ENCODE measurements at places on chromosomes 16 and 17. TPM values are rescaled to one million over a fixed set of nuclear protein-coding genes. Genes with fewer than 3 reads are reported as not detected.

Gene ARHGAP44
- total RNA-seq, result 4.6 TPM

Gene TBC1D3G
- total RNA-seq, result not detected

Gene PRSS8
- not detected for total RNA-seq

Gene SPATA22
- 0.60 TPM for total RNA-seq

Gene KLHL10
- not detected for total RNA-seq

Gene SMIM36
- not detected for total RNA-seq

Gene GNG13
- not detected for total RNA-seq

Gene SDR42E1
- total RNA-seq, result under 0.01 TPM

Gene RASD1
- 245 TPM for total RNA-seq

DNA sequence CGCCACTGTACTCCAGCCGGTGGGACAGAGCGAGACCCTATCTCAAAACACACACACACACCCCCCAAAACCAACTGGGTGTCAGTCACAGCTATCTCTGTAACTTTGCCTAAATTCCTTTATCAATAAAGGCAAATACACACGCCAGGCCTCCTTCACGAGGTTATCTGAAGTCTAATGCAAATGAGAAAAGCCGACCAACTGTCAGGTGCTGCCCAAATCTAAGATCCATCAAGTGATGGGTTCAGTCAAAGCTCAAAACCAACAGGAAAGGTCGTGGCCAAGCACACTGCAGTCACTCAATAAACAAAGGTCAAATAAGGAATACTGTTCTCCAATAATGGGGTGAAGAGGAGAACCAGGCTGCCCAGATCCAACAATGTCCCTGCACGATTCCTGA lies 1.1 kb downstream of the ANKFY1 start:
- H3K27me3 ChIP-seq, result no peaks in the 10 kb centered on the region
- no peaks in the 10 kb centered on the region for H3K36me3 ChIP-seq
- peak overlapping the region; percentile 91 for H3K27ac ChIP-seq
- no peak for DNase-seq
- peaks cover 32% of the 10 kb centered on the region for H3K4me1 ChIP-seq

- no peaks in the 10 kb centered on the region for H3K4me1 ChIP-seq
- DNase-seq, result no peak
- peaks cover 82% of the 10 kb centered on the region for H3K27me3 ChIP-seq
- no peak overlapping the region for H3K27ac ChIP-seq
Measured at GRCh38 chr16:89048871-89049422, 44.7 kb upstream of the ACSF3 start.

GRCh38 chr17:47253541-47254402 lies at the start of gene ITGB3:
TSS of gene ITGB3 (plus strand) at chr17:47253827. CDS start at chr17:47253862, 35 bp downstream.
- peak within 1 kb of the TSS; percentile 89 for H3K27ac ChIP-seq
- no peaks in the 10 kb centered on the region for H3K27me3 ChIP-seq
- H3K4me3 ChIP-seq, result peak within 1 kb of the TSS; percentile 82
- H3K36me3 ChIP-seq, result no peaks in the 10 kb centered on the region

- H3K4me3 ChIP-seq, result peak overlapping the region; percentile 86
- H3K4me1 ChIP-seq, result peaks cover 53% of the 10 kb centered on the region
Measured at GRCh38 chr16:17469011-17469740, 1.6 kb downstream of the XYLT1 start.

GRCh38 chr17:18928628-18929125 lies 23.3 kb upstream of the SLC5A10 start:
- no peaks in the 10 kb centered on the region for H3K27me3 ChIP-seq
- H3K27ac ChIP-seq, result no peak overlapping the region
- no peak overlapping the region for H3K4me3 ChIP-seq
- H3K4me1 ChIP-seq, result peaks cover 11% of the 10 kb centered on the region

- H3K4me1 ChIP-seq, result peaks cover 21% of the 10 kb centered on the region
- DNase-seq, result no peak
- H3K27me3 ChIP-seq, result no peaks in the 10 kb centered on the region
- H3K27ac ChIP-seq, result no peak overlapping the region
- no peaks in the 10 kb centered on the region for H3K36me3 ChIP-seq
Measured at GRCh38 chr17:78257810-78258322, 26.4 kb downstream of the TMEM235 start.

DNA sequence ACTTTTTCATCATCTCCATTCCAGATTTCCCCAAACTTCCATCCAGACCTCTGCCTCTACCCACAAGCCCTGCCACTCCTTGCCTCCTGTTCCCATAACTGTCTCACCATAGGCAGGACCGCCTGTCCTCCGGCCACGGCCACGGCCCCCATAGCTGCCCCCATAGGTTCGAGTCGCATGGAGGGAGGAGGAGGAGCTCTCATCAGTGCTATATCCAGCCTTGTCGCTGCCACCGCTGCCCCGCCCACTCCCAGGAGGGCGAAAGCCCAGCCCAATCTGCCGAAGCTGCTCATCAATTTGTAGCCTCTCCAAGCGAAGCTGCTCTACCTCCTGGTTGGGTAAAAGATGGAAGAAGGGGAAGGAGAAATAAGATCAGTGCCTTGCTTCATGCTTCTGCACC lies 3.4 kb upstream of the SOX15 start:
- no peak overlapping the region for H3K4me3 ChIP-seq
- no peak overlapping the region for H3K27ac ChIP-seq
- no peak for DNase-seq
- peaks cover 8% of the 10 kb centered on the region for H3K36me3 ChIP-seq

GRCh38 chr17:21250854-21251253 lies 2.4 kb downstream of the NATD1 start:
- H3K27ac ChIP-seq, result no peak overlapping the region
- peaks cover 39% of the 10 kb centered on the region for H3K4me1 ChIP-seq
- H3K36me3 ChIP-seq, result no peaks in the 10 kb centered on the region
- H3K4me3 ChIP-seq, result no peak overlapping the region
- no peaks in the 10 kb centered on the region for H3K27me3 ChIP-seq

DNA sequence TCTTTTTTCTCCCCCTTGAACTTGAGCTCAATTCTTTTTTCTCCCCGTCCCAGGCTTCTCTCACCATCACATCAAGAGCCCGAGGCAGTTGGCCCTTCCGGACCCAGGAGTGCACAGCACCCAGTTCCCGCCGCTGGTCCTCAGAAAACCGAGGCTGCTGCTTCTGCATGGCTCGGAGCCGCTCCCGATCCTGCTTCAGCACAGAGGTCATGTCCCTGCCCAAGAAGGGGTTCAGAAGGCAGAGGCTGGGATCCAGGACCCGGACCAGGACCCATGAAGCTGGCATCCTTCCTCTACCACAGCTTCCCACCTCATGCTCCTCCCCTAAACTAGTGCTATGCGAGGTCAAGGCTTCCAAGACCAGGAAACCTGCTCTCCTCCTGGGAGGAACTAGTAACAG lies 10.5 kb downstream of the PER1 start:
- H3K4me3 ChIP-seq, result no peak overlapping the region
- peaks cover 23% of the 10 kb centered on the region for H3K36me3 ChIP-seq
- H3K4me1 ChIP-seq, result peaks cover 12% of the 10 kb centered on the region
- no peak for DNase-seq
- H3K27ac ChIP-seq, result peak overlapping the region; percentile 91
- H3K27me3 ChIP-seq, result no peaks in the 10 kb centered on the region
